HCEC 1CT (cell line): ENCODE measurements at places on chromosomes 2 and 18.
A peak's percentile ranks its signal among the peaks of the same experiment; 100 is the strongest.

GRCh38 chr18:47113796-47114540, 36.3 kb downstream of the HDHD2 start:
- no peak for DNase-seq

DNA sequence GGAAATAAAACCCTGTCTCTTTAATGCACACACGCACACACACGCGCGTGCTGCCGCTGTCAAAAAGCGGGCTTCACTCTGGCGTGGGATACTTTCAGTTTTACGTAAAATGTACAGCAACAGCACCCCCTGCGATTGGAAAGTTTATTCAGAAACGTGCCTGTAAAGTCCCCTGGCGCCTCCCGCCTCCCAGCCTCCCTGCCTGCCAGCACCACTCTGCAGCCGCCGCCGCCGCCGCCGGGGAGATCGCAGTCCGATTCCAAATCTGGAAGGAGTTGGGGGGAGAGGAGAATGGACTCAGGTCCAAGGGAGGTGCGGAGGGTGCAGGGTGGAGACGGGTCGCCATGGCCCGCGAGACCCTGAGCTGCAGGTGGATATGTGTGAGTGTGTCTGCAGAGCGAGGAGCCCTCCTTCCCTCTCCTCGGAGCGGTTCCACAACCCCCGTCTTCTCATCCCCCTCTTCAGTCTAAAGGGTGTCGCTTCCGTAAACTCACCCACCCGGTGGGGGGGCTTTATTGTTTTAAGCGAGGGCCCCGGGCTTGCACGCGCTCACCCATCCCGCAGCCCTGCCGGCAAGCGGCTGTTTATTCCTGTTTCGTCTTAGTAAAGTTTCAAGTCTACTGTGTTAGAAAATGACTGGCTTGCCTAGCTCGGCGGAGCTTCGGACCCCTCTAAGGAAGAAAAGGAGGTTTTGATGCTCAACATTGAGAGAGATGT, 1.8 kb upstream of the BCL11A start:
- peak; percentile 48 for DNase-seq

DNA sequence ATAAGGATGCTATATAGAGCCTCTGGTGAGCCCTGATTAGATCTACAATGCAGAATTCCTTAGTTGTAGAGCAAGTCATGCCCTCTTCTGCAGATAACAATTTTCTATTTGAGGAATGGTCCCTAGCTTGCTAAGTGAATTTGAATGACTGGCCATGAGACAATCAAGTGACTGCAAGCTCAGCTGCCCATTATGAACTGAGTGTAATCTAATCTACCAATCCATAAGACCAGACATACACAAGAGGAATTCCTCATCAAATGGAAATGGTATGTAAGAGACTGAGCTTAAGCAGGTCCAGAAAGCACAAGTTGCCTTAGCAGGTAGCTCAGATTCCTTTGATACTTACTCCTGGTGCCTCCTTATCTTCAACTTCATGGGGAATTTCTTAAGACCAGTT, 4.8 kb upstream of the ANKRD44 start:
- no peak for DNase-seq

DNA sequence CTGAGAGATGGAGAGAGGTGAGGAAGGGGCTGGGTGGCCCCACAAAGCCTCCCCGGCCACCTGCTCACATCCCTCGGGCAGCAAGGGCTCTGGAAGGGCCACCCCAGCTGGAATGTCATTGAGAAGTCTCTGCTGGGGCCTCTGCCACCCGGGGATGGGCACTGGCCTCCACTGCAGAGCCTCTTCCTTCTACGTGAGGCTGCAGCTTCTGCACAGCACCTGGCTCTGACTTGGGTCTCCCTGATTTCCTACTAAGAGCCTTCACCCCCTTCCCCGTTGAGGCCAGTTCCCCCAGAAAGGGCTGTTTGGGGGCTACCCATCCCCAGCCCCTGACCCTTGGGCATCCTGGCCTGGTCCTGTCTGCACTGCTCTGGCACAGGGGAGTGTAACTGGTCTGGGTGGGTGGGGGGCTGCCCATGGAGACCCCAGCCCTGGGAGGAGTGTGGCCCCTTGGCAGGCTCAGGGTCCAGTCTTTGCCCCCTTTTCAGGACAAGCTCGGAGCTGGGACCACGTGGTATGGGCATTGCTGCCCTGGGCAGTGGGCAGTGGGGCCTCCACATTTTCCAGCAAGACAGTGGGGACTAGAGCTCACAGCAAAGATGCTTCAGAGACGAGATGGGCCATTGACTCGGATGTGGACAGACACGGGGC, 5.6 kb downstream of the PDCD1 start:
- no peak for DNase-seq

GRCh38 chr2:3034396-3034795, 343.2 kb downstream of the EIPR1 start:
- DNase-seq: no peak

DNA sequence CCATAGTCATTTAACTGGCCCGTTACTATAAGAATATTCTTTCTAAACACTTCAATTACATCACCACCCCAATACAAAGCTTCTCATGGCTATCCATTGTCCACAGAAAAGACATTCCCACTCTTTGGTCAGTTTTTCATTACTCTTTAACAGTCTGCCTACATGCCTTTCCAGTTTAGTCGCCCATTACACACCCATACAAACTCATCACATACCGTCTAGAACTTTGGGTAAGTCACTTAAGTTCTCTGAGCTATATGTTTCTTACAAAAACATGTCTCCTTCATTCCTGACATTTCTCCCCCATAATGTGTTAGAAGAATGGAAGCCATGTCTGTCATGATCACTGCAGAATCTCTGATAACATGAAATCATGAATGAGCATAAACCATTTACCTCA, 108.2 kb upstream of the STK17B start:
- peak; percentile 24 for DNase-seq

DNA sequence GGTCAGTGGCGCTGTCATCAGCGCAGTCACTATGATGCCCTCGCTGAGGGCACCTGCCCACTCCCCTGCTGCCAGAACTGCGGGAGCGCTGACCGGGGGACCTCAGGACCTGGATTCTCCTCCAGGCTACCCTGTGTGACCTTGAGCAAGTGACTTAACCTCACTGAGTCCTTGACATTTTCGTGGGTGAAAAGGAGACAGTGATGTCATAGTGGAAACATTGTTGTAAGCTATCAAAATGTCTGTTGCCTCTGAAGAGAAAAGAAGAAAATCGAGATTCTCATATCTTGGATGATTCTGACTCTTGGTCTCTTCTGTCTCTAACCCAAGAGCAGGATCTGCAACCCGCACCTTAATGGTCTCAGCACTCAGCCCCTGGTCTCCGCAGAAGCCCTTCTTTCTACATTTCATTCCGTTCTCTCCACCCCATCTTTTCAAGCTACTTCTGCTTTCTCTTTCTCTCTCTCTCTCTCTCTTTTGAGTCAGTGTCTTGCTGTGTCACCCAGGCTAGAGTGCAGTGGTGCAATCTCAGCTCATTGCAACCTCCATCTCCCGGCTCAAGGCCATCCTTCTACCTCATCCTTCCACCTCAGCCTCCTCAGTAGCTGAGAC, 978 bp upstream of the TUBA4A start:
- DNase-seq: no peak

DNA sequence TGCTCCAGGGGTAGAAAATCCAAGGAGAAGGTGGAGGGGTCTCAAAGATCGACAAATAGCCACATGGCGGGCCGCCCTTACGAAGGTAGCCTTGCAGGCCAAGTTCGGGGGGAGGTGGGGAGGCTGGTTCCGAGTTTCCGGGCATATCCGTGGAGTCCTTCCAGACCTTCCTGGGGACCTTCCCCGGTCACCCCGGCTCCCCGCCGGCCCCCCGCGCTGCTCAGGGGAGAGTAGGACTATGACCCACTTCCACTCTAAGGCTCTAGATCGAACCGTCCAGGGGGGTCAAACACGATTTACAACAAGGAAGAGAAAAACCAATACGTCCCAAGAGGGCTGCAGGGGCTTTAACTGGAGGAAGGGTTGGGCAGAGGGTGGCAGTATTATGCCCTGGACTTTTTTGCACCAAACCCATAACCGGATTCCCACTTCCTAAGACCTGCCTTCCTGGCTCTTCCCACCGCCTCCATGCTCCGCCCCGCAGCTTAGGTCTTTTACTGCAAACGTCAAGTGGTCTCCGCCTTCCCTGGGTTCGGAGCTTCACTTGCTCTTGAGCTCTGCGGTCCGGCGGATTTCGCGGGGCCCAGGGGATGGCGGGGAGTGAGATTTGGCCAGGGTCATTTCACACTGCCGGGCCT, 779 bp upstream of the LYPD6 start:
- DNase-seq: peak; percentile 65

DNA sequence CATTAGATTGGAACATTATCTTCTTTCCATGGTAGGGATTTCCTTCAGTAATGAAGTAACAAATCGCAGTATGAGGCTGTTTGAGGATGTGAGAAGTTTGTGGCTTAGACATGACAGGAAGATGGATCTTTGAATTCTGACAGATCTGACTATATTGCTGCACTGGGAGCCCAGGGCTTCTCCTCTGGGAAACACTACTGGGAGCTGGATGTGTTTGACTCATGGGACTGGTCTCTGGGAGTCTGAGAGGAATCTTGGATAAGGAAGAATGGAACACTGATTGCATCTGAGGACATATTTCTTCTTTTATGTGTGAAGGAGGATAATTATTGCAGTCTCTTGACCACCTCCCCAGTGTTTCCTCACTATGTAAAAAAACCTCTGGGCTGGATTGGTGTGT, 77.2 kb upstream of the ST6GAL2 start:
- DNase-seq: no peak

- no peak for DNase-seq
Measured at GRCh38 chr2:120250640-120251039, 2.0 kb upstream of the RALB start.

- no peak for DNase-seq
Measured at GRCh38 chr2:190302052-190302451, 17.6 kb downstream of the HIBCH start.

- DNase-seq: peak; percentile 46
Measured at GRCh38 chr2:97995026-97995733, 568 bp downstream of the TMEM131 start.

- no peak for DNase-seq
Measured at GRCh38 chr2:41998186-41999127, 49.4 kb upstream of the PKDCC start.

GRCh38 chr2:58521803-58522554, 280.9 kb upstream of the FANCL start:
- peak; percentile 22 for DNase-seq

- no peak for DNase-seq
Measured at GRCh38 chr2:6637330-6637729, 228.4 kb downstream of the CMPK2 start.
